NT2/D1 (cell line): ENCODE measurements at places on chromosomes 2 and 18.
A peak's percentile ranks its signal among the peaks of the same experiment; 100 is the strongest.

DNA sequence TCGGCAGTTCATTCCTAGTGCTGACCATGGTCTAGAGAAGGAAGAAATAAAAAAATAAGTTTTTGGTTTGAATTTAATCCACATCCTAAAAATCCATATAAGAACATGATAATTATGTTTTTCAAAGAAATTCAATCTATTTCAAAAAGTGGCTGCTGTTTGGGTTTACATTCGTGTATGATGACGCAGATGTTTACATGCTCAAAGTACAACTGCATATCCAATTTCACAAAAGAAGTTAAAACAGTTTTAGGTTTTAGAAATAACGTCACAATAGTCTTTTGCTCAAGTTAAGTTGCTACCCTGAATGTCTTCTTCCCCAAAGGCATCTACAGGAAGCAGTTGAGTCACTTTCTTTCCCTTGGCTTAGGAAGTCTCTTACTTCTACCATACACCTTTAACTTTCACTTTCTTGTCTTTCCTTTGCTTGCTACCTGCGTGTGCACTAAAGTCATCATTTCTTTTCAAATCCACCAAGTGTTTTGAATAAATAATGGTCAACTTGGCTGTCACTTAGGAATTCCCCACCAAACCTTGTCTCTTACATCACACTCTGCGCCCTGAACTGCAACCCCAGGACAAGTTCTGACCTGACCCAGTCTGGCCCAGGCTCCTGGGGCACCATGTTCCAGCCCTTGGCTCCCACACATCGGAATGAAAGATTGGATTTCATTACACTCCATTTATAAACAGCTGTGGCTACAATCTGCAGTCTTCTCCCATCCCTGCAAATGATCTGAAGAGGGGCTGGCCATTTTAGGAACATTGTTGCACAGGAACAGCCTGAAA lies 28.4 kb downstream of the FAM237A start:
- no peak for DNase-seq

GRCh38 chr18:24296276-24296675 lies 101.3 kb downstream of the OSBPL1A start:
- no peak for DNase-seq

DNA sequence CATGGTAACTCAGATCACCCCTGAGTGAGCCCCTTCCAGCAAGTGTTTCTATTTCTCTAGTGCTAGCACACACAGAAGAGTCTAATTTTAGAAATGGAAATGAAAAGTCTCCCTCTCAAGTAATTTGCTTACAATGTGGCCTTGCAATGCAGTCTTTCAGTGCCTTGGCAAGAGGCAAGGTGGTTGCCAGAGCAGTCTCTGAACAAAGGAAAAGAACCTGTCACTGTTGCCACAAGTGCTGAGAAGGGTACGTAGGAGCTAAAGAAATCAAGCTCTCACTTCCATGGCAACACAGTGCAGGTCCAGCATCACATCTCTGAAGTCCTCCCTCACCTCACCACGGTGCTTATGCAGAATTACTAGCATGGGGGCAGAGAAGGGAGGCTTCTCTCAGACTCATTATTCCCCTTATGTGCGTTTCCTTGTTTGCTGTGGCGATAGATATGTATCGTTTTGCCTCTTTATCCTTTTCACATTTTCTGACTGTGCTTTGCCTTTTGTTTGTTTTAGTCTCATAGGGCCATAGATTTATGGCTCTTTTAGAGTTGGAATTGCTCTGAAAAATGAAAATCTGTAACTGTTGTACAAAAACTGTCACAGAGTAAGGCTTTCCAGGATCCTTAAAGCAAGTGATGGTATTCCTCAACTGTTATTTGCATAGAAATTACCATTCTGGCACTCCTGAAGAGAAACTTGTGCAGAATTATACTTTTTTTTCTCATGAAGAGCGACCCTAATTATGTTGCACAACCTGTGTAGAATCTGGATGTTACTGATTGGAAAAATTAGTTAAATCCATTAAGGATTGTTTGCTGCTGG lies 164.8 kb downstream of the CCDC85A start:
- DNase-seq, result no peak

GRCh38 chr2:24972315-24972961 lies 683 bp upstream of the DNAJC27 start:
- DNase-seq, result no peak

DNA sequence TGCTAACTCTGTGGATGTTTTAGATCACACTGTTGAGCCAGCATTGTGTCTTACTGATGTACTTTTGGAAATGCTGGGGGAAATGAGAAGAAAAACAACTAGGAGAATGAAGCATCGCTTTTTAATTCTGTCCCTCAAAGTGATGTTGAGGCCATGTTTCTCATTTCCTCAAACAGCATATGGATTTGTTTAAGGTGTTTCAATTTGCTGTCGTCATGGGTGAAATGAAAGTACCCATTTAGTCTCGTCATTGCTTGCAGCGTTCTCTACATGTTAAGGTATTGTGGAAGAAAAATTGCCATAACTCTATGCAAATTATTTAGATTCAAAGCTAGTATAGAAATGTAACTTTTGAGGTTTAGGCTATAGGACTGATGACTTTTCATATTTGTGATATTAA lies 151.3 kb downstream of the KCTD1 start:
- DNase-seq, result no peak

DNA sequence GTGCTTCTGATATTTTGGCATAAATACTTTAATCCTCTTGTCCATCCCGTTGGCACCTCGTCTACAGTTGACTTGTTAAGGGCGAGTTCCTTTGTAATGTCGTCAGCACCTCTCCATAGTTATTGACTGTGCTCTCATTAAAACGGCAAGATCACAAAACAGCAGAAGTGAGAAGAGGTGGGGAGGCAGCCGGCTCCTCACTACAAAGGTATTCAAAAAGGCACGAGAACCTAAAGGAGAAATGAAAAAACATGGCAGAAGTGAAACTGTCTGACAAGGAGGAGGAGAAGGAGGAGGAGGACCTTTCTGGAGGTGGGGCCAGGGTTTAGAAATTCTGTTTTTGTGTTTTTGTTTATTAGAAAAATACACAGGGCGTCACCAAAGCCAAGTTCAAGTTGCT lies 235.6 kb downstream of the BCL11A start:
- DNase-seq, result no peak

DNA sequence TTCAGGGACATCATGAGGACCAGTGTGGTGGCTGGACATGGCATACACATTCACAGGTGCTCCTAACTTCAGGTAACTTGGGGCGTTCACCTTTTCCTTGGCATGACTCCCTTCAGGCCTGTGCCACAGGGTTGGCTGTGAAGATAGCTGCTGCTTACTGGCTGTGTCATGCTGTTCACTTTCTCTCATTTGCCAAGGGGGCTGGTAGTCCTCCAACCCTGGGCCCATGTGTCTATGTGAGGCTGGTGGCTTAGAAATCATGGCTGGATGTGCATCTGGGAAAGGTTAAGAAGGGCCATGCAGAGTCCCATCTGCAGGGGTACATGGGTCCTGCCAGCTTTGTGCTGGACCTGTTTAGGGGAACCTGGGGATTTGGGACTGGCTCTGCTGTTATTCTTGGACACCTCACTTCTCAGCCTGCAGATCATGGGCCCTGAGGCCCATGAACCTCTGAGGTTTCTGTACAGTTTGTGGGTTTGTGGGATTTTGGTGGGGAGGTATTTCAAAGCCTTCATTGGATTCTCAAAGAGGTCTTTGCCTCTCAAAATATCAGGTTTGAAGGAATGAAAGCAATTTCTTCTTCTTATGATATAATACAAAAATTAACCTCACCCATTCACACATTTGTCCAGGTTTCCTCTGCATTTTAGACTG lies 62.9 kb downstream of the FHOD3 start:
- no peak for DNase-seq

GRCh38 chr2:19349911-19350677 lies 8.3 kb downstream of the OSR1 start:
- DNase-seq, result peak; percentile 61

DNA sequence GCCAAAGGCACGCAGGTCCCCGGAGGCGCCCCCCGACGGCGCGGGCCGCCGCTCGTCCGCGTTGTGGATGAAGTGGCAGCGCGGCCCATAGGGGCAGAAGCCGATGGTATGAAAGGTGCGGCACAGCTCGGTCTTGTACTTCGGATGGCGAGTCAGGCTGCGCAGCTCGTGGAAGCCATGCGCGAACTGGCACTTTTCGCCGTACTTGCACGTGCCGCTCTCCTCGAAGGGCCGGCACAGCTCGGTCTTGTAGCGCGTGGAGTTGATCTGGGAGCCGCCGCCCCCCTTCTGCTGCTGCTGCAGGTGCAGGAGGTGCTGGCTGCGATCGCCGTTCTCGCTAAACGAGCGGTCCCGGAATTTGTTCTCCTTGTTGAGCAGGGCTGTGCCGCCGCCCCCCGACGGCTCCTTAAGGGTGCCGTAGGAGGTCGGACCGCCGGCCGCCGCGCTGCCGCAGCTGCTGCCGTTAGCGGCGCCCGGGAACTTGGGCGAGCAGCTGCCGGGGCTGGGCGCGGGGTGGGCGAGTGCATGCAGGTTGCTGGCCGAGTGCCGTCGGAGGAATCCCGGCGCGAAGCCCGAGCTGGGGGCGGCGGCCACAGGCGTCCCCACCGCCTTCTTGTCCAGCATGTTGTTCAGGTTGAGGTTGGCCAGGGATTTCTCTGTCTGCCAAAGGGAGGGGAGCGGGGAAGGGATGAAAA lies 1.2 kb downstream of the ZFP36L2 start:
- DNase-seq, result no peak

- DNase-seq, result no peak
These were observed 3.4 kb upstream of the SPATS2L start for GRCh38 chr2:200302940-200303727.

GRCh38 chr2:152240559-152241231 lies 65.1 kb upstream of the STAM2 start:
- no peak for DNase-seq
